ENCODE measurements at places on chromosomes 7 and 10.

DNA sequence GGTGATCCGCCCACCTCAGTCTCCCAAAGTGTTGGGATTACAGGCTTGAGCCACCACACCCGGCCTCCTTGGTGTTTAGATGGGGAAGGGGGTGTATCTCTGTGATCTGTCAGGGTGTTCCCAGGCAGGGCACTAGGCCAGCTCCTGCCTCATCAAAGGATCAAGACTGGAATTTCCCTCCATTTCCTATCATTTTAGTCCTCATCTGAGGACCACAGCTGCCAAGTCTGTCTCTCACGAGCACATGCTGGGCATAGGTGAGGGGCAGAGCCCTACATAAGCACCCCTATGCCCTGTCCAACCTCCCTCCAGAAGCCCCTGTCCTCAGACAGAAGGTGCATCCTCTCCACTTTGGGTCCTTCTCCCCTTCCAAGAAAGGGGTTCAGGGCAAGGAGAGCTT is 19.5 kb downstream of the TRIM56 start:
- DNase-seq: no peak

DNA sequence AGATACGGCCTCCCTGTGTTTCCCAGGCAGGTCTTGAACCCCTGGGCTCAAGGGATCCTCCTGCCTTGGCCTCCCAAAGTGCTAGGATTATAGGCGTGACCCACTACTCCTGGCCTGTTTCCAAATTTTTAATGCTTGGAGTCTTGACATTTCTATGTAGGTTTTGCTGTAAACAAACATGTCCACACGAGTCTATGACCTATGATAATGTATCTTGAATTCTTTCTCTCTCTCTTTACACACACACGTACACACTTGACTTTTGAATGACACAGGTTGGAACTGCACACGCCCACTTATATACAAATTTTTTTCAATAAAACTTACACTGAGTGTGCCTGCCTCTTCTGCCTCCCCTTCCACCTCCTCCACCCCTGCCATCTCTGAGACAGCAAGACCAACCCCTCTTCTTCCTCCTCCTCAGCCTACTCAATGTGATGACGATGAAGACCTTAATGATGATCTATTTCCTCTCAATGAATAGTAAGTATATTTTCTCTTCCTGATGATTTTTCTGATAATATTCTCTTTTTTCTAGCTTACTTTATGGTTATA is 44.1 kb upstream of the LAMB1 start:
- DNase-seq: no peak

DNA sequence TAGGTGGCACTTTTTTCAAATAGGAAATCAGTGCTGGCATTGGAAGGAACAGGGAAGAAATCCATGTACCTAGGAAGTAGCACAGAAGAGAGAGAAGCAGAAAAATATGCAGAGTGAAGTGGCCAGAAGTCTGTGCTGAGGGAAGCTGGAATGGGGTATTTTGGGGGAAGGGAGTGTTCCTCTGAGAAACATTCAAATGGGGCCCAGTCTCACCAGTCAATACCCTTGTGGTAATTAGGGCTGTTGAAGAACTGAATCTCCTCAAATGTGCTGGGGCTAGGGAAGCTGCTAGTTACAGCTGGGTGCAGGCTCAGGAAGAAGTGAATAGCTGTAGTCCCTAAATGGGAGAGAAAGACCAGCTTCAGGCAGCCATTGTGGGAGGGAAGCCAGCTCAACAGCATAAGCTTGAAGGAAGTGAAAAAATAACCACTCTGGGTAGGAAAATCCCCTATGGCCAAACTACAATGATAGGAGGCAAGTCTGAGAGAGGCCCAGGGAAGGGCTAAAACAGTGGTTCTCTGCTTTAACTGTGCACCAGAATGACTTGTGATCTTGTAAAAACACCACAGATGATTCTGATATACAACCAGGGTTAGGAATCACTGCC is 7.6 kb downstream of the NDST2 start:
- DNase-seq: no peak

- no peak for DNase-seq
These were observed 339.8 kb downstream of the PARD3 start for GRCh38 chr10:34475274-34475646.

DNA sequence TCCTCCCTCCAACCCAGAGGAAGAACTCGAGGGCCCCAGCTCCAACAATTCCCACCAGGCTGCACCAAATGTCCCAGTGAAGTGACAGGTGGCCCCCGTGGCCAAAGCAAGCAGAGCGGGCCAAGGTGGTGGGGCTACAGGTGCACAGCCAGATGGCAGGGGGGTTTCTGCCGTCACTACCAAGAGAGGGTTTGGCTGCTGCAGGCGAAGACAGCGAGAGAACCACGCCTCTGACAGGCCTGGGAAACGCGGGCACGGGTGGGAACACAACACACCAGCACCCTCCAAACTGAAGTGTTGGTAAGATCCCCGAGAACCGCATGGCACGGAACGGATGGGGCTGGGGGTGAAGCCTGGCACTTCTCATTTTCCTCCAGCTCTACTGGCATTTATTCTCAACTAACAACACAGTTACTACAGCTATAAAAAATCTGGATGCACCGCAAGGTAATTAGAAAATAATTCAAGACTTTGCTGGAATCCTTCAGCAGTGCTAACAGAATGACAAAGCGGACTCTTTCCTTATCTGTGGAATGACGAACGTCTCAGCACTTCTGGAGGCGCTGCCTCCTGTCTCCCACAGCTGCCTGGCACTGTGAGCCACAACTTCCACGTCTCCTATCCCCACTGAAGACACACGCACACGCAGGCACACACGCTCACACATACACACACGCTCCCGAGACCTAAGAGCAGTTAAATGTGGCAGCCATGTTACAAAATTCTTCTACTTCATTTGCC is 167.9 kb downstream of the TCERG1L start:
- no peak for DNase-seq

DNA sequence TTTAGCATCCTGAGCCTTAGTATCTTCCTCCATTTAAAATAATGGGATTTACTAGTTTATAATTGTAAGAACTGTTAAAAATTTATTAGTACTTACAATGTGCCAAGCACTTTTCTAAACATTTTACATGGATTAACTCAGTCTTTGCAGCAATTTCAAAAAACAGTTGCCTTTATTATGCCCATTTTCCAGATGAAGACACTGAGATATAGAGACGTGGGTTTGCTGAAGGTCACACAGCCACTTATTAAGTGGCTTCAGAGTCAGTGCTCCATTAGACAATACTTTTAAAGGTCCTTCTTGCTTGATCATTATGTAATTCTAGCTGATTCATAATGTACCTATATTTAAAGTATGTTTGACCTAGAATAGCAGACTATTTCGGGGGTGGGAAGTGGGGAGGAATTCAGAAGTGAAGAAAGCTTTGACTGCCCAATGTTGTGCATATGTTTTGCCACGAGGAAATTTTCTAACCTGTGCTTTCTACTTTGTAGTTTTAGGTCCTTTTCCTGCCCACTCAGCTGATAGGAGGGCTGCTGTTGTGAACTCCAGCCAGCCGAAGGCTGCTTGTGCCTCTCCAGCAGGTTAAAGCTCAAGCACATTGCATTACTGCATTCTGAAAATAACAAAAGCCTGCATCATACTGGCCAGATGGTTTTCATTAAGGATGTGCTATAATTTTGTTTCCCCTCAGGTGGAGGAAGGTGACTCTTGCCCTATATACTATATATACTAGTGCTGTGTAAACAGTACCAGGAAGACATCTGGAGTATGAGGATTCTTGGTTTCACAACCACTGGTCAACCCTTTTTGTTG is 4.3 kb downstream of the PLEKHA8 start:
- no peak for DNase-seq

GRCh38 chr7:80443325-80443724 is 68.5 kb downstream of the GNAT3 start:
- DNase-seq: no peak

DNA sequence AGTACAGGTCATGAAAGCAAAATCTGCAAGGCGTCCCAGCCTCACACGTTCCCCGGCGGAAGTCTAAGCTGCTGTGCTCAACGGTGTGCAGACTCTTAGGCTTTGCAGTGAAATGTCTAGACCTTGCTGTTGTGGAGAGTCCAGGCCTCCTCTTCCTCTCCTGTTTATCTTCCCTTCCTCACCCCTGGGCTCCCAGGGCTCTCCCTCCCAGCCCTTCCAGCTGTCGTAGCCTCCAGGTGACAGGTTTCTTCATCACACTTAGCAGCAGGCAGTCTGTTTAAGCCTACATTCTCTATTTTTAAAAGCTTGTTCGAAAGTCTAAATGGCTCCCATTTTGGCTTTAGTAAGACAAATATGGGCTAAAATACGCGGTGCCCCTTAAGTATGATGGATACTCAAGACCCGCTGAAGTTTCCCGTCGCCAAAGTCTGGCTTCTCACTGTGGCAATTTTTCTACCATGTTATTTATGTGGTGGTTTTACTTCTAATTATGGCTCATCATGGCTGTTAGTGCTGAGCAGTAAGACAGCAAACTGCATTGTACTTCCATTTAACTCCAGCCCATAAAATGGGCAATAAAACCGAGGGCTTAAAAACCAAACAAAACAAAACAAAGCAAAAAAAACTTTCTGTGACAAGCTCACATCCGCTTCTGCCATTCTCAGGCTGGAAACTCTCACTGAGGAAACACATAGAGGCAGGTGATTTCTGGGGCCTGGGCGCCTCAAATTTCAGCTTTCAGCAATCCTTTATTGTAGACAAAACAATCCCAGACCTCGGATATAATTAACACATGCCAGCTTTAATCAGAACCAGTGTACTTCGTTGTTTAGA is 243.2 kb downstream of the SNX10 start:
- DNase-seq: no peak

GRCh38 chr10:127579640-127580039 is 30.5 kb downstream of the NPS start:
- DNase-seq: no peak

GRCh38 chr7:40551685-40552576 is 417.1 kb downstream of the SUGCT start:
- no peak for DNase-seq

DNA sequence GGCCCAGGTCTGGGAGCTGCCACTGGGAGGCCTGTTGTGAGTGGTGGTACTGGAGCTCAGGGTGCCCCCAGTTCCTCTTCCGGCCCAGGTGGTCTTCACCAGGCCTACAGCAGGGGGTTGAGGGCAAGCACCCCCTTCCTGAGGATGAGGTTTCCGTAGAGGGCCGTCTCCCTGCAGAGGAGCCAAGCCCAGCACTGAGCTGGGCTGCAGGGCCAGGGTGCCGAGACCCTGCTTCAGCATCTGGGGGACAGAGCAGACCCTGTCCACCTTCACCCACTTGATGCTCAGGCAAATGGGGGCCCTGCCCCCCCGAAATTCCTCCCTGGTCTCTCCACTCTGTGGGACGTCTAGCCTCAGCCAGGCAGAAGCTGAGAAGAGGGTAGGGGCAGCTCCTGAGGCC is 2.6 kb downstream of the FUOM start:
- DNase-seq: no peak

- no peak for DNase-seq
These were observed 2.2 kb downstream of the NMT2 start for GRCh38 chr10:15166325-15166724.

- no peak for DNase-seq
These were observed 33.8 kb downstream of the SLC26A4 start for GRCh38 chr7:107694386-107694785.

GRCh38 chr7:66013938-66014337 is 31.9 kb upstream of the GUSB start:
- peak; percentile 29 for DNase-seq

DNA sequence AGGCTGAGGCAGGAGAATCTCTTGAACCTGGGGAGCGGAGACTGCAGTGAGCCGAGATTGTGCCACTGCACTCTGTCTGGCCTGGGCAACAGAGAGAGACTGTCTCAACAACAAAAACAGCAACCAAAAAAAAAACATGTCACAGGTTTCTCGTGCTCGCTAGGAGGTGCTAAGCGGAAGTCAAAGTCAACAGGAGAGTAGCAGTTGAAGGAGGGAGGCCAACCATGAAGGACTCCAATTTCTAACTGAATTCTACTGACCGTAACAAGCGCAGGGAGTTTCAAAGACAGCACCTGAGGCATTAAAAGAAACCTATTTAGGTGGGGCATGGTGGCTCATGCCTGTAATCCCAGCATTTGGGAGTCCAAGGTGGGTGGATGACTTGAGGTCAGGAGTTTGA is 19.4 kb downstream of the KIN start:
- DNase-seq: no peak

DNA sequence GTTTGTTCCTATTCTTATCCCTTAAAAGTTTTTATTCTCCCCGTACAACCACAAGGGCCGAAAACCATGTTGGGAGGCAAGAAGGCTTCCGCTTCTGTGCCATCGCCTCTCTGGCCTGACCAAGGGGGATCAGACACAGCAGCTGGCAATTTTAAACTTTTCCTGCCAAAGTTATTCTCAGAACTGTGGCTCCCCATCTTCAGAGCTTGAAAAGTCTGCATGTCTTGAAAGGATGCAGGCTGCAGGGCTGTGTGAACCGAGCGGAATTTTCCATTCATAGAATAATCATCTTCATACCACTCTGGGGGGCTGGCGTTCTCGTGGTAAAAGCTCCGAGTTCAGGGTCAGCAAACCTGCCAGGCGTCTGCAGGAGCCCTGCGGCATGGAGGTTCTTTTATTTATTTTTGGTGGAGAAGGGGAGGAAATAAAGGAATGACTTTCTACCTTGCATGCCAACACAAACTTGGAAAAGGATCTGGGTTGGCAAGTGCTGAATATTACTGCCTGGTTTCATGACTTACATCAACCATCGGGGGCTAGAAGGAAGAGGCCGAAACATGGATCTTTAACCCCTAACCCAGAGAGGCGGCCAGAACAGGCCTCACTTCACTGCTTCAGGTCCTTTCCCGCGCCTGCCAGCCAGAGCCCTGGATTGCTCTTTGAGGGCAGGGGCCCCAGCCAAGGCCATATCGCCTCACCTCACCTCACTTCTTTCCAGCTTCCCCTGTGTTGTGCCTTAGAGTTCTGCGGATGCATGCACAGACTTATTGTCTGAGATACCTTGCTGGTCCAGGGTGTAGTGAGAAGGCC is 3.0 kb upstream of the NANOS1 start:
- DNase-seq: no peak

GRCh38 chr7:78178319-78178718 is 379.7 kb downstream of the PHTF2 start:
- no peak for DNase-seq

DNA sequence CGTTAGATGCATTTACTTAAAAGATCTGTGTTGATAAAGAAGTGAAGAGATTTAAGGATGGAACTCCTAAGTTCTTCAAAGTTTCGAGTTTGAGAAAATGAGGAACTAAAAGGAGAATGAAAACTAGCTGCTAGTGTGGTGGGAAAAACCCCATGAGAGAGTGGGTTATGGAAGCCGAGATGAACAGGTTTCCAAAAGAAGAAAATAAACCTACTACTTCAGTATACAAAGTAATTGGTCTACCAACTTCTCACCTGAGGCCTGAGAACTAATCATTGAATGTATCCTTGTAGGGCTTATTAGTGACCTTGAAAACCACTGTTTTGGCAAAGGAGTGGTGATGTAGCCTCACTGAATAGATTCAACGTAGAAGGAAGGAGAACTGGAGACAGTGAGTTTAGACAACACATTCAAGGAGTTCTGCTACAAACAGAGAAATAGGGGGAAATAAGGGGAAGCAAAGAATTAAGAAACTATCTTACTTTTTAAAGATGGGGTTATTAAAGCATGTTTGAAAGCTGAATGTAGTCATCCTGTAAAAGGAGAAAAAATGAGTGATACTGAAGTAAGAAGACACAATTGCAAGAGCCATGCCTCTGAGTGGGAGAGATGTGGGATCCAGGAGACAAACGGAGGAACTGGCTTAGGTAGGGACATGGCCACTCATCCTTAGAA is 50.8 kb downstream of the CH25H start:
- DNase-seq: no peak

GRCh38 chr10:109835257-109835656 is 88.1 kb downstream of the XPNPEP1 start:
- DNase-seq: no peak

GRCh38 chr7:21413502-21413901 is 14.4 kb upstream of the SP4 start:
- DNase-seq: no peak

GRCh38 chr7:47474937-47475879 is 106.7 kb downstream of the TNS3 start:
- DNase-seq: peak; percentile 84
